A673 (cell line): ENCODE measurements at places on chromosomes 6 and 20. TPM values are rescaled to one million over a fixed set of nuclear protein-coding genes. Genes with fewer than 3 reads are reported as not detected.

- DNase-seq: no peak
Observed at GRCh38 chr6:88167352-88167937, 1.3 kb upstream of the CNR1 start.

- DNase-seq: no peak
Observed at GRCh38 chr6:122563364-122564052, 46.7 kb upstream of the PKIB start.

- DNase-seq: no peak
Observed at GRCh38 chr6:139520321-139520768, 145.9 kb upstream of the CITED2 start.

DNA sequence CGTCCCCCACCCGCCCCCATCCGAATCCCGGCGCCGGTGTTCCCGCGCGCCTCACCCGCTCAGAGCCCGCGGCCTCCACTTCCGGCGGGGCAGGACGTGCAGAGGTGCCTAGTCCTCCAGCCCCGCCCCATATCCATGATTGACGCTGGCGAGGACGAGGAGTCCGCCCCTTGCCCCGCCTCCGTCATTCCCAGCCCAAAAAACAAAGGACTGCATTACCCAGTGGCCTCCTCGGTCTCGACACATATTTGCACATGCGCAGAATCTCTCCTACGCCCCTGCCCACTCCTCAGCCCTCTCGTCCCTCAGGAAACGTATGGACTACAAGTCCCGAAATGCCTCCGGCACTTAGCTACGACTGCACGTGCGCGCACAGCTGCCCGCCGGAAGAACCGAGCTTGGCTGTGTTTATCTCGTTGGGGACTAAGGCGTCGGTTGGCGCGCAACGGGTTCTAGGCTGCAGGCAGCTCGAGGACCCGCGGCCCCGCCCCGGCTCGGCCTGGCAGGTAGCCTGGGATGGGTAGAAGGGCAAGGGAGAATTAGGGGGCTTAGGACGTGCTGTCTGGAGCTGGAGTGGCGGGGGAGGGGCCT, at the start of the genes KLHDC3 and MEA1:
Gene KLHDC3, plus strand, starts transcription at position 407 of the 591 bp plus-strand sequence. CDS start 2,944 bp downstream, outside the sequence.
Gene MEA1, minus strand, starts transcription at position 104 of the 591 bp plus-strand sequence. CDS start 133 bp downstream, outside the sequence.
- DNase-seq: peak; percentile 100

DNA sequence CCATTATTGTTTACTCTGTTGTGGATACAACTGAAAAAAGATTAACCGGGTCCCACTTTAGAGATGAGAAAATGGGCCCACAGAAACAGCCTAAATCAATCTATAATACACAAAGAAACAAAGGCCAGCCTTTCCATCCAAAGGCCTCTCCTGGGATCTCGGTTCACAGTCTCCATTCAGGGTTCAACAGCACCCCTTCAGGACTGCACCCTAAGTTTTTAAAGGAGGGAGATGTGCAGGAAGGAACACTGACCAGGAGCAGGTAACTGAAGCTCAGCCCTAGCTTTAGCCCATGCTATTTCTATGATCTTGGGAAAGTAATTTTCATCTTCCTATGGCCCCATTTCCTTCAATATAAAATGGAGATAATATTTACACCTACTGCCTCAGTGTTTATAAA, 147.7 kb downstream of the BTBD9 start:
- DNase-seq: no peak

- DNase-seq: no peak
Observed at GRCh38 chr20:48335308-48336050, 492.3 kb downstream of the PREX1 start.

DNA sequence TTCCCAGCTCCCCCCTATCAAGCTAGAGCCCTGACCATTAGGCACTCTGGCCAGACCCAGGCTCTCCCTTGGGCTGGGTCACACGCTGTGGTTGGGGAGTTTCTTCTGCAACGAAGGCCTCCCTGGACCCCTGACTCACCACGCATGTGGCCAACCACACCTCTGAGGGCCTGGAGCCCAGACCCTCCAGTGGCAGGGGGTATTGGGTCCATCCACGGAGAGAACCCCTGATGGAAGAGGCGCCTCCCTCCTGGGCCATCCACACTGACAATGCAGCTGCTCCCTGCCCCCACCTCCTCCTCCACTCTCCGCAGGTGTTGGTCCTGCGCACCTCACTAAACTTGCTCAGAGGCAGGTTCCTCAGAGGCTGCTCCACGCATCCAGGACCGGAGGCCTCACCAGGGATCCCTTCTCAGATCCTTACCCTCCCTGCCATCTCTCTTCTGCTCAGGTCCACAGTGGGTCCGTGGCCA, 125.4 kb downstream of the RNASET2 start:
- DNase-seq: no peak

- peak; percentile 30 for DNase-seq
Observed at GRCh38 chr6:143125455-143125854, 64.8 kb downstream of the AIG1 start.

DNA sequence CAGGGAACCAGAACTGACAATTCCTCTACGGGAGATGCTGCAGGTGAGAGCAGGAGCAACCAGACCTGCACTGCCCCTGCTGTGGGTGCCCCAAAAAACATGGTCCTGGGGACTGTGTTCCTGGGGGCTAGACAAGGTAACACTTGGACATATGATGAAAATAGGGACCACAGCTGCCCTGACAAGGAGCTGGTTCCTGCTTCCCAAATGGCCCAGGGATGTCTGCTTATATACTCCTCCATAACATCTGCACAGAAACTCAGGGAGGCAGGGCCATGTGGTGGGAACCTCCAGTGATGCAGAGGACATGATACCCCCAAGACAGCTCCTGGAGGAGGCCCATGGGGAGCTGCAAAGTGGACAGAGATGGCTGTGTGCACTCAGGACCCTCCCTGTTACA, 19.8 kb downstream of the HLA-F start:
- DNase-seq: no peak

- no peak for DNase-seq
Observed at GRCh38 chr6:138258991-138259390, 40.7 kb upstream of the PBOV1 start.

DNA sequence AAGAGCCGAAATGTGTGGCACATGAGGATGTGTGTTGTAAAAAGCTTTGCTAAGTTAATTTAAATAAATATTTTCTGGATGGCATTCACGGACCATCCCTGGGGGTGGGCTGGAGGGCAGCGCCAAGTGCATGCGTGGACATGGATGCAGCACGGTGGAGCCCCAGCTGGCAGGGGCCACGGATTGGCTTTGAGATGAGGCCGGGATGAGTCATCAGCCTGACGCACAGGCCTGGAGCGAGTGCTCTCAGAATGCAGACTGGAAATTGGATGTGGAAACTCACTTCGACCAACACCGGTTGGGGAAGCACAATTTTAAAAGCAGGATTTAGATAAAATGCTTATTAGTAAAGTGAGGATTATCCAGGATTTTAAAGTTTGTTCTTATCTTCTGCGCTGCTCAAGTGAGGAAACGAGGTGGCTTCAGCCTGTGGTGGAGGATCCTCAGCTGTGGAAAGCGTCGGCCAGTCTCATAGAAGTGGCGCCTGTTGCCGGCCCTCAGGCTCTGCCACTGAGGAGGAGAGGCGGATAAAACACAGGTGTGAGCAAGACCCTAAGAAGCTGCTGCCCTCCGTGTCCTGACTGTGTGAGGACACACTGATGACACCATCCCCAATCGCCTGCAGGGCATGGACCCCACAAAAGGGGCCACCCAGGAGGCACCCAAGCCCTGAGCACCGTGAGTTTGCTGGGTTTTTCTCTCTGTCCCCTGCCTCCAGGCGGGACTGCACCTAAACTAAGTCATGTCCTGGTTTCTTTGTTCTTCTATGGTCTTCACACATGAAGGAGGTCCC, 279.7 kb downstream of the CDH4 start:
- peak; percentile 13 for DNase-seq

DNA sequence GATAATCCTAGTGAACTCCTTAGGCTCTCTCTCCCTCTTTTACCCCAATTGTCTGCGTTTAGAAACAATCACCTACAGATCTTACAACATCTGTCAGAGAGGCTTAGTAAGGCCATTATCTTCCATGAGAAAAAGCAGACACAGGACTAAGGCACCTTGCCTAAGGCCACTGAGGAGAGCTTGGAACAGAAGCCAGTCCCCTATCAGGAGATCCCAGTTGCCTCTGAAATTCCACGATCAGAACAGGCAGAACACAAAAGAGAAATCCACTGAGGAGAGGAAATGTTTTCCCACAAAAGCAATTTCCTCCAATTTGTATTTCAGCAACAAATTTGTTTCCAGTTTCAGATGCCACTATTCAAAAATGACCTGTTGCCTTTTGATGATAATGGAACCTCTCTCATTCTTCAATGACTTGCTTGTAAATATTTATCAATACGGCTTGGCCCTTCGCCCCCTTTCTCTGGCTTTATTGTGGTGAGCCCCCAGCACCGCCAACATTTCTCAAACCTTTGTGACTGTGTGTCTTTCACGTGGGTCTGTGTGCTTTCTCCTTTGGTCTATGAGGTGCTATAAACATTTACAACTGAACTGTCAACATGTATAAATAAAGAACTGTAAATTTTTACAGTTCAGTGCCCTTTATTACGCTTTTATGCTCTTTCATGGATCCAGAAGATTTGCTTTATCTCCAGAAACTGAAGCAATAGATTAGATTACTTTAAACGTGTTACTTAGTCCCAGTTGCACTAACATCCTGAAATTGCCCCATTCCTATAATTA, 187.8 kb upstream of the PHACTR1 start:
- DNase-seq: no peak

- no peak for DNase-seq
Observed at GRCh38 chr20:3325864-3326263, 81.6 kb downstream of the DNAAF9 start.

DNA sequence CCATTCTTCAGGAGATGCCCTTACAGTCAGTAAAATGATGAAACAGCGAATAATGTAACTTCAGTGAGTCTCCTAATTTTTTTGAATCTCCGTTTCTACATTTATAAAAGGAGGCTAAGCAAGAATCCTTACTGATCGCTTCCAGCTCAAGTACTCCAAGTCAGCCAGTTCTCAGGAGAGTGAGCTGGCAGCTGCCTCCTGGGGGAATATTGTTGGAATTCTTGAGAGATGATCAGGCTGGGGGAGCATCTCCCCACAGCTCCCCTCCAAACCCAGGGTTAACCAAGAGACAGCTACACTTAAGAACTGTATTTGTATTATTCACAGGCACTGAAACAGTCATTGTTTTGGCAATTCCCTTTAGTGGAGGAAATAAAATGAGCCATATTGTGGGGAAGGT, 89.1 kb upstream of the PCSK2 start:
- DNase-seq: no peak

The RIPOR2 gene
- 0.17 and 0.37 TPM in 2 replicates for total RNA-seq

The SLC17A1 gene
- total RNA-seq: not detected in 2 replicates

The NKAIN4 gene
- total RNA-seq: not detected in 2 replicates

The FERMT1 gene
- total RNA-seq: 1.3 and 2.0 TPM in 2 replicates

The SOX4 gene
- 50.7 and 59.4 TPM in 2 replicates for total RNA-seq

The LY6G6F gene
- not detected in 2 replicates for total RNA-seq

The HSPA1L gene
- 1.1 and 1.4 TPM in 2 replicates for total RNA-seq
